ENCODE measurements at places on chromosomes 4 and X.
A peak's percentile ranks its signal among the peaks of the same experiment; 100 is the strongest.

DNA sequence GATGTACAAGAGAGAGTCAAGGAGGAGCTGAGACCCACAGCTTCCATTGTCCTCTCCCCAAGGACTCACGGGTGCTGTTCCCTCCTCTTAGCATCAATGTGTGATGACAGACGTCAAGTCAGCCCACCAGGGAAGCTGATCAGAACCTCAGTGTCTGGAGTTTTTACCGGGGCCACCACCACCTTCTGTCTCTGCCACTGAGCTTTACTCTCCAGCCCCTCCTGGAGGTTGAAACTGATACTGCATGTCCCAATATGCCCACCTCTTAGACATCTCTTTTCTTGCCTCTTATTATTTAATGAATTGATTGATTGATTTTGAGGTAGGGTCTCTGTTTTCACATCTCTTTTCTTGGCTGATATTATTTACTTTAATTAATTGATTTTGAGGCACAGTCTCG, 10.3 kb upstream of the AKAP17A start:
- DNase-seq: peak; percentile 81

DNA sequence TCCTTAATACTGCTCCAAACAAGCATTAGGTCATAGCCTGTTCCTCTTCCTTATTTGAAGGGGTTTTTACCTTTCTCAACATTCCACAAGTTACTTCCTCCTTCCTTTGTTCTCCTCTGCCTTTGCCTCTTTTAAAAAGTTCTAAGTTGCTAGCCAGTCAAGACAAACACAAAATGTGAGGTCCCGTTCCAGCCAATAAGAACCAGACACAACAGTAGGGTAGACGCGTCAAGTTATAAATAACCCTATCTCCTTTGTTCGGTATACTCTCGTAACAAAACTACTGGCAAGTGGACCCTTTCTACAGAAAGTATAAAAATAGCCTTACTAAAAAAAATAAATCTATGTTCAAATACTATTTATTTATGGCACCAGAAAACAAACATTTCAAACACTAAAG, 6.3 kb upstream of the ACE2 start:
- DNase-seq: no peak

DNA sequence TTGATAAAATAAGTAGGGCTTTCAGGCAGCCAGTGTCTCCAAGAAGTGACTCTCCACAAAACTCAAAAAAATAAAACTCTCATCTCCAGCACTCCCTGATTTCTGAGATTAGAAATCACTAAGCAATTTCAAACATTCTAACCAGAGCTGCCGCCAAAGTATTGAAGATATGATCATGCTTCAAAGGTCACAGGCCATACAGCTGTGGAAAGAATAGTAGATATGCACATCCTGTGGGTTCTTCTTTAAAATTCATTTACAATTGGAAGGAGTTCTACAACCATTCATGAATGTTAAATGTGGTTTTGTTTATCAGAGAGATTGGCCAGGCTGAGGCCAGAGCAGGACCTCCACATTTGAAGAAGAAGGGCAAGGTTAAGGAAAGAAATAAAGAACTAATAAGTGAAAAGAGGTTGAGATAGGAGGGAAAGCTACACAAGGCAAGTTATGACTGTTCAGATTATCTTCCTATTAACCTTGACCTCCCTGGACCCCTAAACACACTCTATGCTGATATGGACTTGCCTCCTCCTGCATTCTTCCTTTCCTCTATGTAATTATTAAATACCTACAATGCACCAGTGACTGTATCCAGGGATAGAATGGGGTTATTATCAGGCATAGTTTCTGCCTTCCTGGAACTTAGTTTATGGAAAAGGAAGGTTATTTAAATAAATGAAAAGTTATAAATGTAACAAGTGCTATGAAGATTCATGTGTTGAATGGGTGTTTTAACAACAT, 56.4 kb downstream of the USP38 start:
- DNase-seq: no peak

GRCh38 chrX:69100478-69100877, 64.8 kb downstream of the PJA1 start:
- DNase-seq: no peak

GRCh38 chrX:133570549-133570948, 155.3 kb upstream of the GPC4 start:
- DNase-seq: no peak

- no peak for DNase-seq
Observed at GRCh38 chrX:131072871-131073571, 14.9 kb downstream of the ARHGAP36 start.

- DNase-seq: no peak
Observed at GRCh38 chrX:154660541-154660940, 7.2 kb upstream of the CTAG2 start.

DNA sequence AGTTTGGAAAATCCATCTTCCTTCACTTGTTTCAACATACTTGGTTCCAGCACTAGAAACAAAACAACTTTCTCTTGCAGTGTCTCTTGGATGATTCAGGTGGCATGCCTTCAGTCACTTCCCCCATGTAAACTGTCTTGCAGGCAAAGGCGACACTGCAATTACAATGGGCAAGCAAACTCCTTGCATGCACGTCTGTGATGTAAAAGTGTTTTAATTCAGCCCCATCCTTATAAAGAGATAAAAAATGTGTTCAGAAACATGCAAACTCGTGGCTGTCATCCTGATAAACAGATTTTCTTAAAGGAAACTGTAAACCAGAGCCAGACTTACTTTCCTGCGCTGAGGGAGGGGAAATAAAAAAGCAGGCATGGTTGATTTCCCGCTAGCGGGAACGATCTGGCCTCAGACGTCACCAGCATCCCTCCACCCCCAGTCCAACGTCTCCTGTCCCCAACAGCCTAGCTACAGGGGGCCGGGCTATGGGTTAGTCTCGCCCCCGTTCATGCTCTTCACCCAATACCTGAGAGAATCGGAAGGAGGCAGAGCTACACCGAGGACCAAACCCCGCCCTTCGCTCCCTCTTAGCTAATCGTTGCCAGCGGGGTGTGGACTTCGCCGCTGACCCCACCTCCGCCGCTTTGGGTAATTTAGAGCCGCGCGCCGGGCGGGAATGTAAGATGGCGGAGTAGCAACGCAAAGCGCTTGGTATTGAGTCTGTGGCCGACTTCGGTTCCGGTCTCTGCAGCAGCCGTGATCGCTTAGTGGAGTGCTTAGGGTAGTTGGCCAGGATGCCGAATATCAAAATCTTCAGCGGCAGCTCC, at the start of gene PRPS1:
Gene PRPS1, plus strand, starts transcription at position 673 of the 824 bp plus-strand sequence. Its CDS starts 119 bp downstream, at position 792.
- peak; percentile 91 for DNase-seq

- no peak for DNase-seq
Observed at GRCh38 chr4:177907736-177908424, 465.6 kb upstream of the AGA start.

GRCh38 chrX:30793075-30793766, 95.8 kb downstream of the TAB3 start:
- no peak for DNase-seq

DNA sequence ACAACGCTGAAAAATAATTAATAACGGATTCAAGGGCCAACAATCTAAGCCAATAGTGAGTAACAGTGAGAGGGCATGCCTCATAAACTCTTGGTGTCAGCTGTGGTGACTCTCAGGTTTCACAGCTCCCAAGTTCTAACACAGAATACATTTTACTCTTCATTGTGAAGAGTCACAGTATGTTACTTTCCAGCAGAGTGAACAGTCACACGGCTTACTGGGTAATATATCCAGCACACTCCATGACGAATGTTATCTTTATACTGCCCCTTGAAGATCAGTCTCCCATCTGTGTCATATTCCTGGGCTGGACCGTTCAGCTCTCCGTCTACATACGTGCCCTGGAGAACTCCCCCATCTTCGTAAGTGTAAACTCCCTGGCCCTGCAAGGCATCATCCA, 23.1 kb downstream of the SETD7 start:
- no peak for DNase-seq

DNA sequence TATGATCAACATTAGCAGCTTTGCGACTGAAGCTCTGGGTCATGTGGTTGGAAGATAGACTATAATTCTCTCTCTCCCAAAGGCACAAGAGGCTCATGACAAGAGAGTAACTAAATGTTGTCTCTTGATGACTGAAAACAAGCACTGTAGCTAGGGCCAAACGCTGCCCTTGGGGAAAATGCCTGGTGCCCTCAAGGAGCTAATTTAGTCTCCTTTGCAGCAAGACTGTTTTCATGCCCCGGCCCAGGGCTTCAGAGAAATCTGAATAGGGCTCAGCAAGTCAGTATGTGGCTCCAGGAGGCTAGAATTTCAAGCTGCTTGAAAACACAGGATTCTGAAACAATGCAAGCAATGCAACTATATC, 411.9 kb downstream of the GPAT3 start:
- DNase-seq: no peak

DNA sequence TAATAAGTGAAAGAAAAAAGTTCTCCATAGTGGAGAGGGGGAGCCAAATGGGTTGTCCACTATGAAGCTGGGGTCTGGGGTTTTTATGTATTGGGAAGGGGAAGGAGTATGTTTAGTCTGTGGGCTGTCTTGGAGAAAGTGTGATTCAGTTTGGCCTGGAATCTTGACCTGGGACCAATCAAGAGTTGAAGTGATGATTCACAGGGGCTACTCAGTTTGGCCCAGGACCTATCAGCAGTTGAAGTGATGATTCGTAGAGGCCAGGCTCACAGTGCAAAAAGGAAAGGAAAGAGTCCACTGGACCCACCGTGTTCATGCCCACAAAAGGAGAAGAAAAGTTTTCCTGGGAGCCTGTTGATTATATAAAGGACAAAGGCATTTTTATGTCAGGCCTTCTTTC, 47.3 kb upstream of the RAB9B start:
- DNase-seq: no peak

GRCh38 chr4:169627307-169627706, 6.9 kb downstream of the CLCN3 start:
- no peak for DNase-seq

- peak; percentile 65 for DNase-seq
Observed at GRCh38 chrX:46796574-46797191, 37.8 kb upstream of the SLC9A7 start.

- DNase-seq: no peak
Observed at GRCh38 chrX:46730765-46731164, 28.2 kb downstream of the SLC9A7 start.

- no peak for DNase-seq
Observed at GRCh38 chr4:138952411-138952810, 63.2 kb upstream of the NOCT start.

GRCh38 chr4:26736621-26737020, 124.0 kb upstream of the STIM2 start:
- DNase-seq: no peak

GRCh38 chr4:26701786-26702227, 117.9 kb downstream of the TBC1D19 start:
- DNase-seq: no peak

GRCh38 chr4:30753316-30753715, 33.1 kb downstream of the PCDH7 start:
- DNase-seq: no peak

DNA sequence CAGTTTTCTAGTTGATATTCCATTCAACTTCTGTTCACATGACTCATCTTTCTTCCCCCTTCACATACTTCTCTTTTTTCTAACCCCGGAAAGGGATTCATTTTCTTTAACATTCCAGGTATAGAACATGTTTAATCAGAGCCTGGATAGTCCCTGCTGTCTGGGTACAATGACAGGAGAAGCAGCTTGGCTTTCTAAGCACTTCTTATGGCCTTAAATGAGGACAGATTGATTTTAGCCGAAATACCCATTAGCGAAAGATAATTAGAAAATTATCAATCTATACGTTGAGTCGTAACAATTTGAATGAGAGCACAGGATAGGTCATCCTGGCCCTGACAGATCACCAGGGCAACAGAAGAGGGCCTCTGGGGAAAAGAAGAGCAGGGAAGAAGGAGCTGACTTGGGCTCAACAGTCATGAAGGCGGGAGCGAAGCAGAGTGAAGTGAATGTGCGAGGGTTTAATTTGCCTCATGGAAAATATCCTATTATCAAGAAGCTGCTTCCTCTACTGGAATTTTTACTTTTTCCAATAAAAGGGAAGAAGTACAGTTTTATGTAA, 62.2 kb downstream of the PPP1R2C start:
- DNase-seq: no peak

GRCh38 chr4:110904435-110905065, 281.7 kb upstream of the PITX2 start:
- no peak for DNase-seq
